ENCODE measurements at places on chromosomes 16 and 17.

- DNase-seq = no peak
These were observed 3.0 kb downstream of the CCNF start for GRCh38 chr16:2432286-2432685.

DNA sequence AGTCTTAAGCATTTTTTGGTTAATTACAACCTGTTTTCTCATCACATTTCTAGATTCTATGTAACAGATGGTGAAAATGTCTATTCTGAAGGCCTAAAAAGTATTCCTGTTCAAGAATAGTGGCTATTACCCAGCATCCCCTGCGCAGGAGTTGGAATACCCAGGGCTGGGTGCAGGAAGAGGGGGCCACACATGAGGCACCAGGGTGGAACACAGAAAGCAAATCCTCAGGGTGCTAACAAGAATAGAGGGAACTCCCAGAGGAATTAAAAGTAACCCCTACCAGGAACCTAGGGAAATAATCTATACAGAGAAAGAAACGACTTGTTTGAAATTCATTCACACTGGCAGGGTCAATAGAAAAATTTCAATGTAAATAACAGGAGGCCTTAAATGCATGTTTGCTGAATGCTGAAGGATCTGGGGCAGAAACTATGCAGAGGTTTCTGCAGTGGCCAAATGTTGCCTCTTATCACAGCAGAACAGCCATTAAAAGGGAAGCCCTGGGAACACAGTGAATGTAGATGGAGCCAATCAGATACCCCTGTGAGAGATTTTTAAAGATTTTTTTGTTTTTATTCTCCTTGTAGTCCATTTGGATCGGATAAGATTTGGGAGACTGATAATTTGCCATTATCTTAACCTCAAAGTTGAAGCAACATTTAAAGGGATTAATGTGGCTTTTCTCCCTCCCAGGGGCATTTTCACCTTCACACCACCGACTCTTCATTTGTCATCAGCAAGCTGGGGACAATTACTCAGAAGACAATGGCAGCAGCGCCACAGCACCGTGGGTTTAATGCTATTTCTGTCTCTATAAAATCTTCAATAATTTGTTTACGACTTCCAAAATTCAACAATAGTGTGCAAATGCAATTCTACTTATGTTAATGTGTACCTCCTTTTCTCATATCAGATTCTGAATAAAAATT, 196.0 kb upstream of the PSMD7 start:
- no peak for DNase-seq

DNA sequence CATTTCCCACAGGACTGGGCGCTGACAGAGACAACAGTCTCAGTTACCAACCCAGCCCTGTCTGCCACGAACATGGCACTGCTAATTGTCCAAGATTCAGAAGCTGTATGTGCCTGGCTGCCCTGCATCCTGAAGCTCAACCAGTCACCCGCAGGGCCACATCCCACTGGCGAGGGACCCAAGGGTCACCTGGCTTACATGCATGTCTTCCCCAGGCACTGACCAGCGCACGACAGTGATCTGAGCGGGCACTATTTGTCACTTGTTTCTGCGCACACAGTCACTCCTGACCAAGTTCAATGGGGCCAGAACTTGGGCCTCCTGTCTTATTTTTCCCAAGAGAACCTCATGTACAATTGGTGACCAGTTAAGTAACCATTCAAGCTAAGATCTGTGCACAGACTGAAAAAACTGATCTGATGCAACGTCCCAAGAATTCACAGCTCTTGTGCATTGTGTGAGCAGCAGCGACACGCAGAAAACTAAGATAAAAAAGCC, 13.1 kb downstream of the USP7 start:
- no peak for DNase-seq

GRCh38 chr17:15194859-15195277, 70.3 kb downstream of the PMP22 start:
- DNase-seq = peak; percentile 80

- DNase-seq = no peak
These were observed 14.6 kb upstream of the TMEM92 start for GRCh38 chr17:50259477-50260324.

DNA sequence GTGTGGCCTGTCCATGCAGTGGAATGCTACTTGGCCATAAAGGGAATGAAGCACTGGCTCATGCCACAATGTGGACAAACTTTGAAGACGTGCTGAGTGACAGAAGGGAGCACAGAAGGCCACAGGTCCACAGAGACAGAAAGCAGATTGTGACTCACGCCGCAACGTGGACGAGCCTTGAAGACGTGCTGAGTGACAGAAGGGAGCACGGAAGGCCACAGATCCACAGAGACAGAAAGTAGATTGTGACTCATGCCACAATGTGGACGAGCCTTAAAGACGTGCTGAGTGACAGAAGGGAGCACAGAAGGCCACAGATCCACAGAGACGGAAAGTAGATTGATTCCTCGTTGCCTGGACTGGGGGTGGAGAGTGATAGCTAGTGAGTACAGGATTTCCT, 19.2 kb downstream of the ZC3H18 start:
- DNase-seq = no peak

GRCh38 chr16:14405611-14406537, 224.2 kb downstream of the PARN start:
- DNase-seq = no peak

DNA sequence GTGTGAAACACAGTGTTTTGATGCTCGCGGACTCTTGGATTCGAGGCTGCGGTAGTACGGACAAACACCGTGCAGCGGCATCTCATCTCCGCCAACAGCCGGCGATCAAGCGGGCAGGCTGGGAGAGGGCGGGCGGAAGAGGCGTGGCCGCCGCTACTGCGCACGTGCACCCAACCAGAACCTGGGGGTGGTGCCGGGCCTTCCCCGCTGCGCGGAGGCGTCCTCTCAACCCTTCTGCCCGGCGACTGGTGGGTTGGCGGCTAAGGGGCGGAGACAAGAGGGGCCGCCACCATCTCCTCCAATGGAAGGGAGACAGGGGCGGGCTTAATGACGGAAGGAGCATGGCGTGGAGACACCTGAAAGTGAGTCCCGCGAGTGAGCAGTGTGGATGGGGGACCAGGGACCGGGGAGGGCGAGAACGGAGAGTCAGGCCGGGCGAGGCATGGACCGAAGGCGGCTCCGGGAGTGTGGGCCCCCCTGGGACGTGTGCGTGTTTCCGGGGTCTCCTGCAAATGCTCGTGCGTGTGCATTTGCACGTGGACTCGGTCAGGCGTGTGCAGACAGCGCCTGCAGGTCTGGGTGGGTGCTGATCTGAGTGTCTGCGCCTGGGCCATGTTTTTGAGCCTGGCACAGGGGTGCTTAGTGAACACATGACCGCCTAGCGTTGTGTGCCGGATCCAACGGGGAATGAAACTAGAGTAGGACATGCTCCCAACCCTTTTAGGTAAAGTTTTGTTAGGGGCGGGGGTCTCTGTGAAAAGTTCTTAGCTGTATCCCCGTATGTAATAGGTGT, at the start of gene DHODH:
DHODH (plus strand) TSS at position 321 of the 793 bp plus-strand sequence; CDS start at position 342, 21 bp downstream.
- peak; percentile 82 for DNase-seq

DNA sequence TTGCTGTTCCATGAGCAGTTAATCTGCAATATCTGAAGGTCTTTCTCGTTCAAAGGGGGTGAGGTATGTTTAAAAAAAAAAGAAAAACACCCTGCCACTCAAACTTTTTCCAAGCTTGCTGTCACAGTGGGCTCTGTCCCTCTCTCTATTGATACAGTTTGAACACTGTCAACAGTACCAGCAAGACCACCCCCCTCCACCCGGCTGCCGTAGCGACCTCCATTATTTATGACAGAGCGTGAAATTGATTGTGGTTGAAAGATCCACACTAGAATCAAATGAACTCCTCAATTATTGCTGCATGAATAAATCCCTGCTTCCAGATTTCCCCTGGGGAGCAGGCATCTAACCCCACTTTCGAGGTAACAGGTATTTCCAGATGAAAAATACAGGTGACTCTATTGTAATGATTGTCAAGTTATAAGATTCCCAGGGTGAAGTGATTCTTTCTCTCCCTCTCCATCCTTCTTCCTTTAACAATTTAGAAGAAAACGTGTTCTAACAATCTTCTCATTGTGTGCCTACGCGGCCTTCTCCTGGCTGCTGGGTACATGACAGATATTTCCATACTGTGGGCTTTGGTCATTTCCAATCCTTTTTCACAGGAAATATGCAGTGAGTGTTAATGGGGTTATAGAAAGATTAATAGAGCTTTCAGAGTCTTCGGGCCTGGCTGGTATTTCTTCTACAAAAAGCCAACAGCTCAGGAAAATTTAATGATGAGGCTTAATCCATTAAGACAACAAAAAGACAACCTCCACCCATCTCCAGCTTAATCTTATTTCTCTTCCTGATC, 135.7 kb upstream of the C16orf82 start:
- no peak for DNase-seq

GRCh38 chr17:40699371-40699770, 4.2 kb downstream of the KRT24 start:
- DNase-seq = no peak

DNA sequence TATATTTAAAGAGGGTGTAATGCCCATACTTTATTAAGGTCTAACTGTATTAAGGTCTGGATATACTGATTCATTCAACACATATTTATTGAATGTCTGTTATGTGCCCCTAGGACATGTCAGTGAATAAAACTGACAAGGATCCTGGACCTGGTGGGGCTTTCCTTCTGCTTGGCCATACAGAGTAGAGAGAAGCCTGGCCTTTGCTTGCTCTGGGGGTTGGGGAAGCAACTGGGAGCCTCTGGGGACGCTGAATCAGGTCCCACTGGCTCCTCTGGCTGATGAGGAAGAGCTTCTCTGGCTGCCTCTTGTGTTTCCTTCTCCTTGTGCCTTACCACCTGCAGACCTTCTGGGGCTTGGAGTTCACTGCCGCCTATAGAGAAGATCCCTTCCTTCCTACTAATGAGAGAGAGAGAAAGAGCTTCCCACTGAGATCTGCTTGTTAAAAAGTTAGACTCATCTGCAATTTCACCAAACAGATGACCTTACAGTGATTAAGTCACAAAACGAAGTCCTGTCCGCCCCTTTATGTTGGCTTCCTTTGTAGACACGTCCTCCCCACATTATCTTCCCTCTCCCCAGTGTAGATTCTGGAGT, 49.7 kb downstream of the MSI2 start:
- no peak for DNase-seq

DNA sequence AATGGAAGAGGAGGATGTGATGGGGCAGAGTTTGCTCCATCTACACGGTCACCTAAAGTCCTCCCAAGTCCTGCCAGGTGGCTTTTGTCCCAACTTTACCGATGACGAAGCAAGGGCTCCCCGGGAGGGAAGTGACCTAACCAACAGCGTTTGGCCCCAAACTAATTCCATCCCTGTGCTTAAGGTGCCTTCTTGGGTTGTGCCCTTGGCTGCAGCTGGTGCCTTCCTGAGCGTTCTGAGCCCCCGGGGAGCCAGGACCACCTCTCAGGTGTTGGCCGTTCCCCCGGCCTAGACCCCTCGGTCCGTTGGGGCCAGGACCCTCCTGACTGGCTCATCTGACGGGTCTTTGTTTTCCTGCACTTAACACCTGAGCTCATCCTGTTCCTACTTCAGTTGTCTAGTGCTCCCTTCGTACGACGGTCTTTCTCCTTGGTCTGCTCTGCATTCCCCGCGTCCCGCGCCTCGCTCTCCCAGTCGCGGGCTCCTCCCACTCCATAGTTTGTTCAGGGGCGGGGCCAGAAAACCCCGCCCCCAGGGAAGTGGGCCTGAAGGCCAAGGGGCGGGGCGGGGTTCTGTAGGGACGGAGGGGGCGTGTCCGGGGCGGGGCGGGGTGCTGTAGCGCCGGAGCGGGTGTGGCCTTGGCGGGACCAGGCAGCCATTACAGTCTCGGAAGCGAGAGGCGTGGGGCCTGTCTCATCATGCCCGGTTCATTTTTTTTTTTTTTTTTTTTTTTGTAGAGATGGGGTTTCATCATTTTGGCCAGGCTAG, 822 bp upstream of the ZSCAN10 start:
- no peak for DNase-seq

DNA sequence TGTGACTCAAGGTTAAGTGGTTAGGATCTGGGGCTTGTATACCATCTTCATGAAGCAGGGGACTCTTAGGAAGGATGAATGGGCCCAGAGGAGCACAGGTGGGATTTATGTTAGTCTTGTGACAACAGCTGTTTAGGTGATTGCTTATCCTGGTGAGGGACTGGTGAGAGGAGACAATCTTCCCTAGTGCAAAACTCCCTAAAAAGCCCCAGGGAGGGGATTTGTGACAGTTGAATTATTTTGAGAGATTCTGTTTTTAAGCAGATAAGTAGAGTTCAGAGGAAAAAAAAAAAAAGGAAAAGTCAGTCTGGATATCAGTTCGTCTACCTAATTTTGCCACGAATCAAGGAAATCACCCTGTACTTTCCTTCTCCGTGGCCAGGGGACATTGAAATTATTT, 35.1 kb upstream of the SEC14L1 start:
- no peak for DNase-seq

- DNase-seq = no peak
These were observed 1347.6 kb downstream of the CDH11 start for GRCh38 chr16:63774302-63774701.

DNA sequence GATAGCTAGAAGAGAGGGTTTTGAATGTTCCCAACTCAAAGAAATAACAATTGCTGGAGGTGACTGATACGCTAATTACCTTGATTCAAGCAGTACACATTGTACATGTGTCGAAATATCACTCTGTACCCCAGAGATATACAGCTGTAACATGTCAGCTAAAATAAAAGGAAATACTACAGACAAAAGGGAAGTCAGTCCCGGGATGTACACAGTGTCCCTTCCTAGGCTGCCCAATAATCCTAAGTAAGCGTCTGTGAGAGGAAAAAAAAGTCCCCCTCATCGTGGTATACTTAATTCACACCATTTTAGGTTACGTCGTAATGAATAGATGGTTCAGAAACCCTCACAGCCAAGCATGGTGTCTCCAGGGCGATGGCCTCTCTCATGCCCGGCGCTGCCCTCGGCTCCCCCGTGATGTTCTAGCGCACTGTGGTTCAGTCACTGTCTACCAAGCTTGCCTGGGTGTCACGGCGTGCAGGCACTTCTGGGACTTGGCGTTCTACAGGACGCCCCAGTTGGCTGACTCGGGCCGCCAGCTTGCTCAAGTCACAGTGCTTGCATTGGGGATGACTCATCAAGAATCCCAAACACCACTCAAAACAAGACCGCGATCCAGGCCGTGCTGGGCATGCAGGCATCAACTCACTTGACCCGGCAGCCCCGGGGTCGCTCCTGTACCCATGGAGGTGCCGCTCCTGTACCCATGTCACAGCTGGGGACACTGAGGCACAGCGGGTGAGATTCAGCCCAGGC, 27.6 kb downstream of the CCDC40 start:
- DNase-seq = no peak

GRCh38 chr16:84467256-84467655, 37.2 kb downstream of the MEAK7 start:
- DNase-seq = no peak

DNA sequence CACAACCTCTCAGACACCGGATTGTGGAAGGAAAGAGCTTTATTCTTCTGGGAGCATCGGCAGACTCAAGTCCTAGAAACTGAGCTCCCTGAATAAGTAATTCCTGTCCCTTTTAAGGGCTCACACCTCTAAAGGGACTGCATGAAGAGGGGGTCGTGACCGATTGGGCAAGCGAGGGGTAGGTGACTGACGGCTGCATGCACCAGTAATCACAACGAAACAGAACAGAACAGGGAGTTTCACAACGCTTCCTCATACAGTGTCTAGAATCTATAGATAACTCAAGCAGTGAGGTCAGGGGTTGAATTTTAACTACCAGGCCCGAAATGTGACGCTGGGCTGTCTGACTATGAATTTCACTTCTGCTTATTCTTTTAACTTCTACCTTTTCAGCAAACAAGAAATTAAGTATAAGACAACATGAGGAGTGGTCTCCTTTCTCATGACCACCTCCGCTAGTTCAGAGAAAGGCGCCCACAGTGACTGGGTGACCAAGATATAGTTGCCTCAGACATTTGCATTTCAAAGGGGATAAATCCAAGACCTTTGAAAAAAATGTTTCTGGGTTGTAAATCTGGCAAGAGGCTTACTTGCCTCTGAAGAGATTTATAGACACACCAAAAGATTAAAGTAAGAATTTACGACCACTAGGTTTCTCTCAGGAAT, 88.4 kb upstream of the ATF7IP2 start:
- DNase-seq = no peak
